ENCODE measurements at places on chromosomes 2 and 18. TPM values are rescaled to one million over a fixed set of nuclear protein-coding genes. Genes with fewer than 3 reads are reported as not detected.

The LOXL3 gene
- total RNA-seq, result 0.34 TPM

The AQP12B gene
- total RNA-seq, result not detected

The CD207 gene
- not detected for total RNA-seq

The PRKAG3 gene
- not detected for total RNA-seq

The FOXD4L1 gene
- total RNA-seq, result under 0.01 TPM

The EGR4 gene
- total RNA-seq, result not detected

The RFTN2 gene
- total RNA-seq, result 0.14 TPM

All from nasal cavity respiratory epithelium epithelial cell of viscerocranial mucosa (primary cell).